ENCODE measurements at places on chromosomes 12 and 14. TPM values are rescaled to one million over a fixed set of nuclear protein-coding genes. Genes with fewer than 3 reads are reported as not detected.

GRCh38 chr12:87766044-87766443, 263.2 kb downstream of the C12orf50 start:
- no peak for DNase-seq

DNA sequence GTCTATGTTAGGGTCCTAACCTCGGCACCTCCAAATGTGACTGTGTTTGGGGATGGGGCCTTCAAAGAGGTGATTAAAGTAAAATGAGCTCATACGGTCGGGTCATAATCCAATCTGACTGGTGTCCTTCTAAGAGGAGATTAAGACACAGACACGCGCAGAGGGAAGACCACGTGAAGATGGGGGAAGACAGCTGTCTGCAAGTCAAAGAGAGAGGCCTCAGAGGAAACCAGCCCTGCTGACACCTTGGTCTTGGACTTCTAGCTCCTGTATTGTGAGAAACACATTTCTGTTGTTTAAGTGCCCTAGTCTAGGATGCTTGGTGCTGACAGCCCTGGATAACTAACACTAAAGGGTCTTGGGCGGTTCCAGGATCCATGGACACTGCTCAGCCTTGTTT, 109.6 kb downstream of the DICER1 start:
- DNase-seq = no peak

GRCh38 chr14:89291351-89291940, 125.6 kb downstream of the FOXN3 start:
- DNase-seq = no peak

Gene SERPINA5
- not detected for polyA plus RNA-seq

Gene MYF6
- polyA plus RNA-seq = 112 TPM

DNA sequence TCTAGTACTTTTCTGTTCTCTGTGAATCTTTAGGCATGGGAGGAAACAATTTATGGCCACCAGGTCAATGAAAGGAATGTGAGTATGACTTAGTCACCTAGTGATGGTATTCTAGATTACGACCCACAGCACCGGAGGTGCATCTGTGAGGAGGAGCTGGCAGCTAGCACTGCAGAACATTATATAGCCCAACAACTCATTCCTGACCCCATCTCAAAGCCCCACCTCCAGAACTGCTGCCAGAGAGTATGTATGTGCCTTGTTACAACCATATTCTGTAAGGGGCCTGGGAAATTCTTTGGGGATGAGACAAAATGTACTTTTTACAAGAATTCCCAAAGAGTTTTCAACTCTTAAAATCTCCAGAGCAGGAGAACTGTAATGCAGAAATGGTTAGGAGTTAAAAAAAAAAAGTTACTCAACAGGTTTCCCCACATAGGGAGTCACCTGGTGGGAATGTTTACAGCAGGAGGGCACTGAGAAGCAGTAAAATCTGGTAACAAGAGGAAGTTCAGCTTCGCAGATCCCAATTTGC, 34.9 kb upstream of the CERS5 start:
- DNase-seq = no peak

GRCh38 chr14:39641224-39641623, 209.0 kb upstream of the FBXO33 start:
- no peak for DNase-seq

DNA sequence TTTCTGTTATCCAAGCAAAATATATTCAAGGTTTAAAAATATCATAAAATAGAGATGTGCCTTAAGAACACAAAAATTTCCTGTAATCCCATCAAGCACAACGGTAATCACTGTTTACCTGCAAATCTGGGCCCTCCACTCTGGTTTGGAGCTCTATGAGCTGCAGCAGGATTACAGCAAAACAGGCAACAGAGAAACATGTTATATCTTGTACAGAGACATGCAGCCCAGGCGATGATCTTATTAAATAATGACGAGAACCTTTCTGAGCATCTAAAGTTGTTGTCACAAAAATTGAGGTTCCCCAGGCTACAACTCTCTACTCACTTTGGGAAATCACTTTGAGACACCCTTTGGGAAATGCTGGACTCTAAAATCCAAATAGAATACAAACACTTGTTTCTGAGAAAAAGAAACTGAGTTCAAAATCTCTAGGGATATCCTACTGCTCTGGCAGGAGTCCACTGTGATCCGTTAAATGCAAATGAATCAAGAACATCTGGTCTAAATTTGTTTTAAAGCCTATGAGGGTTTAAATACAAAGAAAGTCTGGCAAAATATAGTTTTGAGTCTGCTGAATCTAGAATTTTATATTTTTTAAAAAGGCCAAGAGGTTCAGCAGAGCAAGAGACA, 36.3 kb downstream of the STON2 start:
- peak; percentile 70 for DNase-seq

Gene SMCO3
- 0.25 TPM for polyA plus RNA-seq

Gene GDF3
- polyA plus RNA-seq = not detected

Gene KRT2
- polyA plus RNA-seq = not detected

DNA sequence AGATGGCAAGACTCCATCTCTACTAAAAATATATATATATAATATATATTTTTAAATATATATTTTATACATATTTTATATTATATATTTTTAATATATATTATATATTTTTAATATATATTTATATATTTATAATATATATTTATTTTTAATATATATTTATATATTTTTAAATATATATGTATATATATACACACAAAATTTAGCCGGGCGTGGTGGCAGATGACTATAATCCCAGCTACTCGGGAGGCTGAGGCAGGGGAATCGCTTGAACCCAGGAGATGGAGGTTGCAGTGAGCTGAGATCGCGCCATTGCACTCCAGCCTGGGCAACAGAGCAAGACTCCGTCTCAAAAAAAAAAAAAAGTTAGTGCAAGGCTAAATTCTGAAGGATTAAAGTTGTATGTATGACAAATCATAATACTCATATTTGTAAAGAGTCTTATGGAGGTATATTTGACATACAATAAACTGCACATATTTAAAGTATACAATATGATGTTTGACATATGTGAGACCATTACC, 7.7 kb upstream of the TDG start:
- no peak for DNase-seq

DNA sequence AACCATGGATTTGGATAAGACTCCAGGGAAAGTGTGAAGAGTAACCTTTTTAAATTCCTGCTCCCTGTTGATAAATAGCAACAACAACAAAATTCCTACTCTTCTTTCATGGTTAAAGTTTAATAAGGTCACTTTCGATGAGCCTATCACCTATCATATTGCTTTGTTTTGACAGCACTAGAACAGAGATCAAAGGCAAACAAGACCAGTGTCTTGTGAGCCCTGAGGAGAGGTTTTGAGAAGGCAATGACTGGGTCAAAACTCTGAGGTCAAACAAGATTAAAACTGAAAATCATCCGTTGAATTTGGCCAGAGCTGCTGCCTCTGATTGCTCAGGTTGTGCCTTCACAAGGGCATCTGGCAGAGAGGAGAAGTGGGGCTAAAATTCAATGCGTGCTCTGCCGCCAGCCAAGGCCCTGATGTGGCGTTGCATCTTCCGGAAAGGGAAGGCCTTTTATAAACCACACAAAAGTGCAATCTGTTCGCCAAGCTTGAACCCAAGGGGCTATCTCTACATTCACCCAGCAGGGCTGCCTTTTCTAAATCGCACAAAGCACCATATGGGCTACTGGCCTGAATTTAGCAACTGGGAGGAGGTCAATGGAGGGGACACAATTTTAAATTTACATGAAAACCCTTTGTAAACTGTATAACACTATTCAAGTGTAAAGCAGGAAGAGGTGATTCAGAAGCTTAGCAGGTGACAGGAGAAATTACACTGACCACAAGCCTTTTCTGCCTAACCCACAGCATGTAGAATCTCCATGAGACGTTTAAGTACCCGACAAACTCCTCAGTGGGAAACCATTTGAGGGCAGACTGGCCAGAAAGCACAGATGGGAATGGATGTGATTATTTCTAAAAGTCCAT, 140.8 kb downstream of the DAD1 start:
- no peak for DNase-seq

Gene NR1H4
- 0.15 TPM for polyA plus RNA-seq

GRCh38 chr14:46054526-46054925, 597.1 kb downstream of the RPL10L start:
- DNase-seq = no peak

Gene FAM222A
- 6.5 TPM for polyA plus RNA-seq

Gene PELI2
- polyA plus RNA-seq = 5.4 TPM

GRCh38 chr14:87013583-87013982, 979.4 kb downstream of the GALC start:
- no peak for DNase-seq

- DNase-seq = no peak
These were observed 138.4 kb downstream of the ADGRD1 start for GRCh38 chr12:131091976-131092691.

DNA sequence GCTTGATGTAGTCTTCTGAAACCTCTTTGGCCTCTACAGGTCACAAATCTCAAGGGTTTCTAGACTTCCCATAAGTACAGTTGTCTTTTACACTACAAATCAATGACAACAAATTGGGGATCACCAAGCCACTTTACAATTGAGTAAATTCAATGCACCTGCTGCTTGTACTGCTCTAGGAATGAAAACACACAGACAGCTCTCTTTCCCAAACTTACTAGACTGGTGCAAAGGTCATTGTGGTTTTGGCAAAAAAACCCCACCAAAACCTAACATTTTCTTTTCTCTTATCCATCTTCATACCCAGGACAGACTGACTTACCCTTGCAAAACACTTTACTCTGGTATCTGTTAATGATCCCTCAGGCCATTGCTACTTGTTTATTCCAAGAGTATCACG, 2.7 kb downstream of the M6PR start:
- DNase-seq = no peak

DNA sequence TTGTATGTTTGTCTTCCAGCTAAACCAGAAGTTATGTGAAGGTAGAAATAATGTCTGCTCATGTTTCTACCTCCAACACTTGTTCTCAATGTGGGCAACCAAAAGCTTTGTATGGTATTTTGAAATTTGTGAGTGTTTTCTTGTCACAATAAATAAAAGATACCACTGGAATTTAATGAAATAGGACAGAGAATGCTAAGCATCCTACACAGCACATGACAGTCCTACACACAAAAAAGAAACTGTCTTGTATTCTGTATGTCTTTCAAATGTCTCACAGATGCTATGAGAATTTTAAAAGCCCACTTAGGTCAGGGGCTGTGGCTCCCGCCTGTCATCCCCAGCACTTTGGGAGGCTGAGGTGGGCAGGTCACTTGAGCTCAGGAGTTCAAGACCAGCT, 68.9 kb downstream of the RALGAPA1 start:
- DNase-seq = no peak

- DNase-seq = no peak
These were observed 2.8 kb upstream of the SHMT2 start for GRCh38 chr12:57226588-57227314.

Gene CCDC184
- 2.6 TPM for polyA plus RNA-seq

DNA sequence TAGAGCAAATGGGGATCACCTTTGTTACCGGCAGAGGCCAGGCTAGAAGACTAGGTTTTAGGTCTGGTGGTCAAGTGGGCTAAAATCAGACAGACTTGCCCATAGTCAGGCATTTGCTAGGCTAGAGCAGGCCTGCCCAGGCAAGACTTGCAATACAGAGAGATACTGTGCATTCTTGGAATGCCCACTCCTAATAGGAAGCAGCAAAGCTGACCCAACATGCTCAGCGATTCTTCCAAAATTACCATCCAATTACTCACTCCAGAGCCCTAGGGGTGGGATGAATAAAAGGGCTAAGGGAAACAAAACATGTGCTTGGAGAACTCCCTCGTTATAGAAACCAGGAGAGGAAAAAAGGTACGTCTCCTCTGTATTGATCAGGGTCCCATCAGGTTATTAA, 187.8 kb upstream of the AMIGO2 start:
- DNase-seq = no peak

DNA sequence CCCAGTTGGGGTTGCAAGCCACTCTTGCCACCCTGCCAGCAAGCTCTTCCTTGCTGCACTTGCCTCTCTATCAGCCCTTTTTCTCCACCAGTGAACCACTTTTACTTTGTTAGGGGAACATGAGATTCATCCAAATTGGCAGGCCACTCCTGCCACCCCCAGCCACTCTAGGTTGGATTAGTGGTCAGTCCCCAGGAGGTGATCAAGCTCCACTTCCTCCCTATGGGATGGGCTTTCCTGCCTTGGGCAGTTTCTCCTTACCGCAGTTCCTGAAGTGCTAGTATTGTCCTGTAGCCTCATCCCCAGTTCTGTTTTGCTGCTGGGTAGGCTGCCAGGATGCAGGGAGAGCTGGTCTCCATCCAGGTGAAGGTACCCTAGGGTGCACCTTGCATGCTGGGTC, 104.5 kb downstream of the ALG10 start:
- DNase-seq = no peak
